Liver (tissue), 10 donors: ENCODE measurements at places on chromosomes 5 and 9. TPM values are rescaled to one million over a fixed set of nuclear protein-coding genes. Genes with fewer than 3 reads are reported as not detected.

Gene TAS2R1
- total RNA-seq: not detected

- H3K36me3 ChIP-seq: no peaks in the 10 kb centered on the region
- peaks cover 19% of the 10 kb centered on the region for H3K4me1 ChIP-seq
- H3K4me3 ChIP-seq: peak overlapping the region; percentile 26
- no peak overlapping the region for H3K27ac ChIP-seq
- no peak for DNase-seq
- peaks cover 13% of the 10 kb centered on the region for H3K27me3 ChIP-seq
Observed at GRCh38 chr5:88674356-88675167, 208.4 kb downstream of the MEF2C start.

DNA sequence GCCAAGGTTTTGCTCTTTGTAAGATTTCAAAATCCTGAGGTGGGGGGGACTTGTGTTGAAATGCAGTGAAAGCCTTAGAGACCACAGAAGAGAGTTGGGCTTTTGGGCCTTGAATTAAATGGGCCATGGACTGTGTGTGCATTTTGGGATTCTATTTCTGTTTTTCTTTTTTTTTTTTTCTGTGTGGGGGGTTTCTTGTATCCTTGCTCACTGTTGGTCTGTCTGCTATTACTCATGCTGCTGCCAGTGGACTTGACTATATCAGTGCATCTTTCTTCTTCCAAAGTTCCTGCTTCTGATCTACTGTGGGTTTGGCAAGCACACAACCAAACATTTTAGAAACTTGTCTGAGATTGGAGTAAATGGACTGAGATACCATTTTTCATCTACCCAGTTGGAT is 344.9 kb downstream of the ARL15 start:
- H3K4me1 ChIP-seq: no peaks in the 10 kb centered on the region
- no peaks in the 10 kb centered on the region for H3K27me3 ChIP-seq
- H3K36me3 ChIP-seq: no peaks in the 10 kb centered on the region
- H3K4me3 ChIP-seq: no peak overlapping the region
- no peak overlapping the region for H3K27ac ChIP-seq

Gene LECT2
- total RNA-seq: 93.8 TPM

GRCh38 chr5:116944183-116944582 is 369.6 kb upstream of the SEMA6A start:
- H3K27ac ChIP-seq: no peak overlapping the region
- no peaks in the 10 kb centered on the region for H3K36me3 ChIP-seq
- no peaks in the 10 kb centered on the region for H3K4me1 ChIP-seq
- H3K27me3 ChIP-seq: no peaks in the 10 kb centered on the region
- no peak for DNase-seq

Gene PJA2
- 69.2 TPM for total RNA-seq

DNA sequence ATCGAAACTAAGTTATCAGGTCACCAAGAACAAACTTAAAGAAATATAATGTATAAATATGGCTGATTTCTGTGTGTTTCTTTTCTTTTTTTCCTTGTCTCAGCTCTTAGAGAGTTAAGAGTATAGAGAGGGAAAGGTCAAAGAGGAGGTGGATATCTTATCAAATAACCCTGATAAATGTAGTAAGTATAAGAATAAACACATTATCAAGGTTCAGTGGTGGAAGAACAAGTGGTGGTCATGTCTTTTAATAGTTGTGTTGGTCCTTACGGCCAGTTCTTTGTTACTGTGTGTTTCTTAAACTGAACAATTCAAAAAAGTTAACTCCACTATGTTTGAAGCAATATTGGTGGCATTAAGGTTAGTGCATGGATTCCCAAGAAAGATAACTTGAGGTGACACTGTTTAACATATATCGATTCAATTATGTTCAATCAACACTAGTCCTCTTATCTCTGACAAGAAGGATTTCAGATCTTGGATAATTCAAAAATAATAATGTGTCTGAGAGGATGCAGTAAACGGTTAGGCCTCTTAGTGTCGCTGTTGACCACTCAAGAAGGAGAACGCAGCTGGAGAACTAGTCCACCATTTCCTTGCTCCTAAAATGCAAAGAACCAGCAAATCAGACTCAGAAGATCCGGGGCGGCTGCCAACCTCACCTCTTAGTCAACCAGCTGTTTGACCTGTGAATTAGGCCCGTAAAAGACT is at the start of gene PCDHGA3:
TSS of gene PCDHGA3 (plus strand) at position 588 of the 711 bp plus-strand sequence. CDS start 205 bp downstream, outside the sequence.
- peaks cover 17% of the 10 kb centered on the region for H3K27me3 ChIP-seq
- peaks cover 2% of the 10 kb centered on the region for H3K36me3 ChIP-seq
- H3K4me3 ChIP-seq: peak within 1 kb of the TSS; percentile 61
- no peak within 1 kb of the TSS for H3K27ac ChIP-seq

- H3K27ac ChIP-seq: no peak overlapping the region
- no peaks in the 10 kb centered on the region for H3K36me3 ChIP-seq
- H3K27me3 ChIP-seq: no peaks in the 10 kb centered on the region
- H3K4me3 ChIP-seq: no peak overlapping the region
- no peaks in the 10 kb centered on the region for H3K4me1 ChIP-seq
- no peak for DNase-seq
Observed at GRCh38 chr5:73687357-73687756, 61.4 kb downstream of the ARHGEF28 start.

Gene SLC28A3
- 0.37 TPM for total RNA-seq

- no peaks in the 10 kb centered on the region for H3K36me3 ChIP-seq
- DNase-seq: no peak
- no peaks in the 10 kb centered on the region for H3K4me1 ChIP-seq
- H3K27ac ChIP-seq: no peak overlapping the region
- no peak overlapping the region for H3K4me3 ChIP-seq
Observed at GRCh38 chr5:163269624-163270023, 167.8 kb upstream of the CCNG1 start.

Gene GABRP
- not detected for total RNA-seq

Gene SHLD3
- total RNA-seq: 2.5 TPM

GRCh38 chr5:9230355-9230754 is 315.5 kb downstream of the SEMA5A start:
- no peak overlapping the region for H3K4me3 ChIP-seq
- no peaks in the 10 kb centered on the region for H3K4me1 ChIP-seq
- H3K27me3 ChIP-seq: no peaks in the 10 kb centered on the region
- no peak for DNase-seq
- H3K36me3 ChIP-seq: no peaks in the 10 kb centered on the region

Gene KCNN2
- 0.09 TPM for total RNA-seq

DNA sequence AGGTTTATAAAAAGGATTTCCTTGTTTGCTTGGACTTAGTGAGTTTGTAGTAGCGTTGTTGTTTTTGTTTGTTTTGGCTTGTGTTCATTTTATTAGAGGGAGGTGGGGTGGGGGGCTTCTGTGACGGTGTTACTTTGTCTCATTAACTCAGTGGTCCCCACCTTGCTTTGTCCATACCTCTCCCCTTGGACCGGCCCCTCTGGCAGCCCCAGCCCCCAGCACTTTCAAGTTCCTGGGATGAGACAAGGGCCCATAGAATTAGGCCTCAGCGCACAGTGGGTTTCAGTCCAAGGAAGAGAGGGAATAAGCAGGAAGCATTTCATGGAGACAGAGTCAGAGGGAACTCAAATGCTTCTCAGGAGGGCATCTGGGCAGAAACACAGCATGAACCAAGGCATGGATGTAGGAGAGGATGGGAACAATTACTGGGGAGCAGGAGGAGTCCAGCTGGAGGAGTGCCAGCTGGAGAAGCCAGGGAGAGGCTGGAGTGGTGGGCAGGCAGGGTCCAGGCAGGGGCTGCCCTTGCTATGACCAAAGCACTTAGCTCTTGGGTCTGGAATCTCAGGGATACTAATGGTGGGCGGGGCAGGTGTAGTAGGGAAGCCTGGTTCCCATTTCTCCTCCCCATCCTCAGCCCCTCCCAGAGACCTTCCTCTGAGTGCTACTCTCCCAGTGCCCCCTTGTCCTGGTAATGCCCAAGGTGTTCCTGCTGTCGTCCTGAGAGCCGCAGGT is 23.5 kb upstream of the ENHO start:
- no peak for DNase-seq
- H3K4me3 ChIP-seq: no peak overlapping the region

DNA sequence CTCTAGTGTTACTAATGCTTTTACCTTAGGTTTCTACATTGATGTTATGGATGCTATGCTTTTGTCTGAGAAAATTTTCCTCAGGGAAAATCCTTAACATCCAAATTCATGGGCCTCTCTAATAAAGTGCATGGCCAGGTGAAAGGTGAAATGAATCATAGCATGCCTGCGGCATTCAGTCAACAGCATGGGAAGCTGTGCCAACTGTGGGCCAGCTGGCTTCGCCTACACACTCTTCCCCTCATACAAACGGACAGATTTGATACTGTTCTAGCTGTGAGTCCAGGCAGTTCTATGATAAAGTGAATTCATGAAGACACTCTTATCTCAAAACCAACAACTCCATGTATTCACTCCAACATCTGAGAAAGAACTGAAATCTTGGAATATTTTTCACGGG is 374.1 kb downstream of the PLK2 start:
- no peaks in the 10 kb centered on the region for H3K27me3 ChIP-seq
- no peaks in the 10 kb centered on the region for H3K36me3 ChIP-seq
- no peaks in the 10 kb centered on the region for H3K4me1 ChIP-seq
- H3K27ac ChIP-seq: no peak overlapping the region
- no peak for DNase-seq
- no peak overlapping the region for H3K4me3 ChIP-seq

GRCh38 chr5:180575571-180575970 is 15.7 kb downstream of the SCGB3A1 start:
- H3K36me3 ChIP-seq: peaks cover 37% of the 10 kb centered on the region
- no peak overlapping the region for H3K27ac ChIP-seq
- H3K4me3 ChIP-seq: no peak overlapping the region
- DNase-seq: no peak
- H3K4me1 ChIP-seq: no peaks in the 10 kb centered on the region

Gene LCN1
- not detected for total RNA-seq

- H3K36me3 ChIP-seq: no peaks in the 10 kb centered on the region
- no peak for DNase-seq
- no peak overlapping the region for H3K27ac ChIP-seq
- no peaks in the 10 kb centered on the region for H3K27me3 ChIP-seq
- H3K4me3 ChIP-seq: no peak overlapping the region
- no peaks in the 10 kb centered on the region for H3K4me1 ChIP-seq
Observed at GRCh38 chr5:102856389-102856777, 101.3 kb downstream of the PAM start.

DNA sequence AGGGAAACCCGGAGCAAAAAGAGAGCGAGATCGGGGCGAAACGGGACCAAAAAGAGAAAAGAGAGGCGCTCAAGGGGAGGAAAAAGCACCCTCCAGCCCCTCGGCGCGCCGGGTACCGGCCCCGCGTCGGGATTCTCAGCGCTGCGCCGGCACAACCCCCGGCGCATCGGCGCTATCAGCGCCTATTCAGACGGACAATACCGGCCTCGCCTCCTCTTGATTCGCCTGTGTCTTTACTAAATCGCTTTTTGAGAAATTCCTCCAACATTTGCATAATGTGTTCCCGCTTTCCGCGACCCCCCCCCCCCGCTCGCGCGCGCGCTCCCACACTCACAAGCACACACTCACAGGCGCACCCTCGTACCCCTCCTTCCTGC is 578 bp downstream of the LHX6 start:
- H3K36me3 ChIP-seq: no peaks in the 10 kb centered on the region
- no peak overlapping the region for H3K4me3 ChIP-seq
- peaks cover 25% of the 10 kb centered on the region for H3K27me3 ChIP-seq
- DNase-seq: no peak

GRCh38 chr5:131846536-131846935 is 49.7 kb upstream of the FNIP1 start:
- no peaks in the 10 kb centered on the region for H3K4me1 ChIP-seq
- DNase-seq: no peak
- no peak overlapping the region for H3K4me3 ChIP-seq
- no peaks in the 10 kb centered on the region for H3K36me3 ChIP-seq
- H3K27me3 ChIP-seq: no peaks in the 10 kb centered on the region
- H3K27ac ChIP-seq: no peak overlapping the region

Gene C9
- 3,238 TPM for total RNA-seq

DNA sequence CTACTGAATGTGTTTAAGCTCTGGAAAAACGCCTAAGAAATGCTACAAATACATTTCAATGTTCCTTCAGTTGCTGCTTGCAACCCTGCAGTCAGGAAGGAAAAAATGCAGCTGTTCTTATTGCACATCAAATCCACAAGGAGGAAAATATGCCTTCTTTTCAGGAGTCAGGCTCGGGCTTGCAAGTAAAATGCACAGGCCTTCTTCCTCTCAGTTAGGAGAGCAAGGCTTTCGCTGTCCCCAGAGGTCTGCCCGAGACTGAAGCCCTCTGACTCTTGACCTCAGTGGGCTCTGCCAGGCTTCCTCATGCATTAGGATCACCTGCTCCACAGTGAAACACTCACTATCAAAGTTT is 899 bp upstream of the SHC3 start:
- DNase-seq: no peak
- peak overlapping the region; percentile 74 for H3K27ac ChIP-seq
- H3K4me3 ChIP-seq: peak overlapping the region; percentile 42
- H3K27me3 ChIP-seq: peaks cover 7% of the 10 kb centered on the region
- peaks cover 13% of the 10 kb centered on the region for H3K4me1 ChIP-seq

- H3K36me3 ChIP-seq: no peaks in the 10 kb centered on the region
- no peak overlapping the region for H3K27ac ChIP-seq
- DNase-seq: no peak
- H3K27me3 ChIP-seq: no peaks in the 10 kb centered on the region
Observed at GRCh38 chr5:112554101-112554977, 135.3 kb upstream of the EPB41L4A start.

DNA sequence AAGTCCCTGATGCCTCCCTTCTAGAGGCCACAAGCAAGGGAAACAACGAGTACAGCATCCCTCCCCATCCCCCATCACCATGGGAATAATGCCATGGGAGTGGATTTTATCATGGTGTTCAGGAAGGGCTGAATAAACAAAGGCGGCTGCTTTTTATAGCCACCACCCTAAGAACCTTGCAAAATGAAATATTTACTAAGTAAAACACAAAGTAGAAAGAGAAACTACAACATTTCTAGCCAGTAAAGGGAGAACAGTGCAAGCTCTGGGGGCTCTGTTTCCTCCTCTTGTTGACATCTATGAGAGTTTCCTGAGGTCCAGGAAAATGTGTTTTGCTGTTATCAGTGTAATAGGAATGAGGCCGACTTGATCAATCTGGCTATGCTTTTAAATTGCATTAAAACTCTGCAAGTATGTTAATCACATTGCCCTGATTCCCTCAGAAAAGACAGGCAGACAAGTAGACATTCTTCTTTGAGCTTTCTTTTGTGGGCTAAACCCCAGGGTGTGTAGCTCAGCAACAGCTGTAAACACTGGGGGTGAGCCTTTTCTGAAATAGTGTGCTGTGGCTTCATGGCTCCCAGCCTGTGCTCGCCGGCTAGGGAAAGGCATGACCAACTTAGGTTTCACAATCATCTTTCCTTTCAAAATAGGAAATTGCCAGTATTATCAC is 31.1 kb downstream of the SV2C start:
- H3K4me3 ChIP-seq: no peak overlapping the region
- no peak overlapping the region for H3K27ac ChIP-seq
- DNase-seq: no peak
- H3K27me3 ChIP-seq: peaks cover 2% of the 10 kb centered on the region
- no peaks in the 10 kb centered on the region for H3K36me3 ChIP-seq
- H3K4me1 ChIP-seq: no peaks in the 10 kb centered on the region

Gene STPG3
- not detected for total RNA-seq

Gene AJM1
- total RNA-seq: 0.56 TPM

Gene SMIM27
- 1.0 TPM for total RNA-seq
